HTR-8/SVneo (cell line): ENCODE measurements at places on chromosomes 13 and 19.
A peak's percentile ranks its signal among the peaks of the same experiment; 100 is the strongest.

GRCh38 chr13:100898431-100898830 is 223.8 kb upstream of the TMTC4 start:
- no peak for DNase-seq

- no peak for DNase-seq
Measured at GRCh38 chr13:65834897-65835296, 1395.2 kb downstream of the PCDH9 start.

- DNase-seq = no peak
Measured at GRCh38 chr19:54882758-54883157, 8.7 kb downstream of the FCAR start.

- DNase-seq = no peak
Measured at GRCh38 chr19:57302727-57303401, 17.4 kb upstream of the ZNF543 start.

- DNase-seq = peak; percentile 7
Measured at GRCh38 chr13:94112227-94112626, 367.3 kb downstream of the DCT start.

GRCh38 chr19:56670961-56671612 is 470 bp downstream of the ZNF835 start:
- no peak for DNase-seq

- no peak for DNase-seq
Measured at GRCh38 chr13:46166947-46167610, 14.9 kb downstream of the LCP1 start.

GRCh38 chr13:53142306-53142705 is 113.7 kb downstream of the OLFM4 start:
- no peak for DNase-seq

DNA sequence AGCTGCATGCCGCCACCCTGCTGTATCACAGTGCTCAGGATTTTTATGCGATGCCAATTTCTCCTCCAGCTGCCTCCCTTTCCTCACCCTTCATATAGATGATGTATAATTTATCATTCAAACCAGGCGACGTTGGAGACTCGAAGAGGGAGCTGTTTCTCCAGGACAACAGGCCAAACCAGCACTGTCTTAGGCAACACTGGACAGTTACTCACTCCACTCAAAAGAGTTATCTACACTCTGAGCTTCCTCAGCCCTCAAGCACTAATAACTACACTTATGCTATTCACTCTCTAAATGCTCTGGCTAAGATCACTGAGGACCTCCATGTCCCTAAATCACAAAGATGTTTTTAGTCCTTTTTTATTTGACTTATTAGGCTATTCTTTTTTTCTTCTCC is 87.3 kb upstream of the RFC3 start:
- no peak for DNase-seq

DNA sequence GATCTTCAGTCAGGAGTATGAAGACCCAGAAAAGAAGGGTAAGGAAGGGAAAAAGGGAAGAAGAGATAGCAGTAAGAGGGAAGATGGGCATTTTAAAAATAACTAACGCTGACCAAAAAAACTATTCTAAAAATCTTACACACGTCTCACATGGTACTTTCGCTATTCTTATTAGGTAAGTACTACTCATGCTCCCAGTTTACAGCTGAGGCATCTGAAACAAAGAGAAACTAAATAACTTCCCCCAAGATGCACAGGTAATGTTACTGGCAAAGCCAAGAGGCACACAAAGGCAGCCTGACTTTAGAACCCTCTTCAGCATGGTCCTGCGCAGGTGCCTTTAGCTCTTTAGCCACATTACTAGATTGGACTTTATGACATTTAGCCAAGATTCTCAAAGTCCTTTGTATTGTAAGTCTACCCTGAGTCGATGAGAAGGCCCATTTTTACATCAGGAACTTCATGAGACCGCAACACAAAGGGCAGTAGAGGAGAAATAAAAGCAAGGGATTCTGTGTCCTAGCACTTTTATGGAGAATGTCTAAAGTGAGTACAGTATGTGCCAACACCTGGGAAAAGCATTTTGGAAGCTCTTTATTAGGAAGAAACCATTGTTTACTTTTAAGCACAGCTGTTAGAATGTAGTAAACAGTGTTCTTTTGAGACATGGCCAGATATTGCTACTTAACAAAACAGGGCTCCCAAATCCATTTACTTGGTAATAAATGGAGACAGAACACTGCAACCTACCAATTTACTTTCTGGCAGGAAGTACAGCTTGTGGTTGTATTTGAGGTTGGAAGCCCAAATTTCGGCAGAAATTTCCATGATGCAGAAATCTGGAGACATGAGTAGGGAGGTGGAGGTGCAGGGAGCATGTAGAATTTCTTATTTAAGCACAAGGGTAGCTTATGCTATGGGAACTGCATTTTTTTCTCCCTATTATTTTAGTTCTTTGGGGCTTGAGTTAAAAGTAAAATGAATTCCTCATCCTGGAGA is 250.7 kb downstream of the KCTD12 start:
- no peak for DNase-seq

- no peak for DNase-seq
Measured at GRCh38 chr13:77800219-77800618, 102.7 kb downstream of the SLAIN1 start.

DNA sequence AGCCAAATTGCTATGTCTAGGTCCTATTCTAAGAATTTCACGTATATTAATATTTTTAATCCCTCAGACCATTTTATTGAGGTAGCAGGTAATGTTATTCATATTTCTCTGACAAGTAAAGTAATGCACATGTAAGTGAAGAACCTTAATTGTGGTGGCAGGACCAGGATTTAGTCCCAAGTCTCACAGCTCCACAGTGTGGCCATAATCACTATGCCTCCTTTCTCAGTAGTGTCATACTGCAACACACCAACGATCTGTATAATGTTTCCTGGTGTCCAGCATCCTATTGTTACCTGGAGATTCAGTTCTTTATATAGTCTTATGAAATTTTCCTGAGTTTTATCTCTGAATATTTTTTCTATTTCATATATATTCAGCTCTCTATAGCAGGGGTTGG is 340.3 kb downstream of the OLFM4 start:
- DNase-seq = no peak

- DNase-seq = no peak
Measured at GRCh38 chr13:90443268-90443667, 904.2 kb upstream of the MIR17HG start.

DNA sequence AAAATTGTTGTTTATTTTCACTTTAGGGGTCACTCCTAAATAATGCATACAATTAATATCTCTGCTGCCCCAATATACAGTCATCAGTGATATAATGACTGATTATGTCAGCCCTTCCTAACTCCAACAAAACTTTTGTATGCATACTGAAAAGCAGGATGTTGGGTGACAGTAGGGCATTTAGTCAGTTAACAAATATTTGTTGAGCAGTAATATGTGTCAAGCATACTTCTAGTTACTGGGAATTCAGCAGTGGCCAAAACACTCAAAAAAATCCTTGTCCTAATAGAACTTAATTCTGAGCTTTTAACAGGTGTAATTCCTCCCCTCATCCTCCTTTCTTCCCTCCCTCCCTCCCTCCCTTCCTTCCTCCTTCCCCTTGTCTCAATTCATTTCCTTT is 560.7 kb upstream of the KLHL1 start:
- DNase-seq = no peak

- DNase-seq = no peak
Measured at GRCh38 chr13:95614641-95615245, 29.8 kb downstream of the DZIP1 start.

GRCh38 chr19:1258707-1259205 is 10.4 kb downstream of the MIDN start:
- DNase-seq = no peak

DNA sequence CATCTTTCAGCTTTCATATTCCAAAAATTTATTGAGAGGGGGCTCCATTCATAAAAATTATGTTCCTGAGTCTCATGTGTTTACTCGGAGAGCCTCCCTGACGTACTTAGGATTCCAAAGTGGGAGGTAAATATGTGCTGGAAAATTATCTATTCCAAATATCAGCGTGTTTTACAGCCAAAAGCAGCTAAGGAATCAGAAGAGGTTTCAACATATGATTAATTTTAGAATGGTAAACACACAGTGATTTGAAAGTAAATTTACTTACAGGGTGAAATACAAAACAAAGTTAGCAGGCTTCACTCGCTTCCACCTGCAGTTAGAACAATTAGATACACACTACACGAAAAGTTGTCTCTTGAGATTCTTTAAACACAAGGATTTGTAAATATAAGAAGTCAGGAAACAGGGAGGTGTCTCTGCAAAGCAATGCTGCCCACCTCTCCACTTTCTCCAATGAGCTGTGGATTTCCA is 313.8 kb upstream of the NBEA start:
- no peak for DNase-seq

DNA sequence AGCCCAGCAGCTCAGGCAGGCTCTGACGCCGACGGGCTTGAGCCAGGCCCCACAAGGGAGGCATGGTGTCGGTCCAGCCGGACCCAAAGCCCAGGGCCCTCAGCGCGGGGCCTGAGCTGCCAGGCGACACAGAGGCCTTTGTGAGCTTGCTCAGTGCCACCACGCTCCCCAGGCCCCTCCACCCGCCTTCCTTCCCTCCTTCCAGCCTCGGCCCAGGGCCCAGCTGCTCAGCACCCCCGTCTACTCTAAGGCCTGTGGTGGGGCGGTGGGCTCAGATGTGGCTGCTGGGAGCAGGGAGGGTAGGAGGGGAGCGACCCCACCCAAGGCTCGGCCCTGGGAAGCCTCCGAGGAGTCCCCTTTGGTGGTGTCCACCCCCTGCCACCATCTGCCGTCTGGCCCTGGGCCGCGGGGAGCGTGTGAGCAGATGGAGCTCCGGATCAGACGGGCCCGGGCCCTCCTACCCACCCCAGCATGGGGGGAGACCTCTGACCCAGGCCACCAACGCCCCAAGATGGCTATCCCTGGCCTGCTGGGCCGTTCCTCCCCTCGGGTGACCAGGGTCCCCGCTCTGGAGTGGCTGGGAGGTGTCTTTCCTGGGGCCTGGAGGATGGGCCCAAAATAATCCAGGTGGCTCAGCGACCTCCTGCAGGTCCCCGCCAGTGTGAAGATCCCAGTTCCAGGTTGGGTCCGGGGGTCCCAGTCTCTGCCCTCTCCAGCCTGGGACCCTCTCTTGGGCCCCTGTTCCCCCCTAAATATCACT is 7.8 kb downstream of the ZBTB7A start:
- DNase-seq = no peak

- no peak for DNase-seq
Measured at GRCh38 chr19:29626386-29626785, 20.3 kb downstream of the POP4 start.

GRCh38 chr13:36344886-36345437 is 1.2 kb downstream of the SPART start:
- DNase-seq = no peak

DNA sequence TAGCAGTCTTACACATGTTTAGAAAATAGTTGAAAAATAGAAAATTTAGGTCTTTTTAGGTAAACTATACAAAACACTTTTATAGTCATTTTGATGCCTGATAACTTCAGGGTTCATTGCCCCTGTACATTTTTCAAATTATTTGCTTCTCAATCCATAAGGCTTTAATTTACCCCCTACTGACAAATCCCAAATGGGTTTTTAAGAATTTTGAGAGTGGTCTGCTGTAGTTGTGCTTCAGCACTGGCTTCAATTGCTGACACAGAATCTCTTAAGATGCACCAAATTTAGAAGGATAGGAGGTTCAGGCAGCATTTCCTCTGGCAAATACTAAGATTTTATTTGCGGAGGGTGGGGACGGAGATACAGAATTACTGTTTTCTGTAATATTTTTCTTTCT is 89.4 kb downstream of the PCCA start:
- no peak for DNase-seq

DNA sequence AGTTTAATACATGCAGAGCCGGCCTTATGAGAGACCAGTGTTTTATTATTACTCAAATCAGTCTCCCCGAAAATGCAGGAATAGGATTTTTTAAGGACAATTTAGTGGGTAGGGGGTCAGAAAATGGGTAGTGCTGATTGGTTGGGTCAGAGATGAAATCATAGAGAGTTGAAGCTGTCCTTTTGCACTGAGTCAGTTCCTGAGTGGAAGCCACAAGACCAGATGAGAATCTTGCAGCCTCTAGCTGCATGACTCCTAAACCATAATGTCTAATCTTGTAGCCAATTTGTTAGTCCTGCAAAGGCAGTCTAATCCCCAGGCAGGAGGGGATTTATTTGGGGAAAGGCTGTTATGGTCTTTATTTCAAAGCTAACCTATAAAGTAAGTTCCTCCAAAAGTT is 1163.9 kb downstream of the DIAPH3 start:
- no peak for DNase-seq

DNA sequence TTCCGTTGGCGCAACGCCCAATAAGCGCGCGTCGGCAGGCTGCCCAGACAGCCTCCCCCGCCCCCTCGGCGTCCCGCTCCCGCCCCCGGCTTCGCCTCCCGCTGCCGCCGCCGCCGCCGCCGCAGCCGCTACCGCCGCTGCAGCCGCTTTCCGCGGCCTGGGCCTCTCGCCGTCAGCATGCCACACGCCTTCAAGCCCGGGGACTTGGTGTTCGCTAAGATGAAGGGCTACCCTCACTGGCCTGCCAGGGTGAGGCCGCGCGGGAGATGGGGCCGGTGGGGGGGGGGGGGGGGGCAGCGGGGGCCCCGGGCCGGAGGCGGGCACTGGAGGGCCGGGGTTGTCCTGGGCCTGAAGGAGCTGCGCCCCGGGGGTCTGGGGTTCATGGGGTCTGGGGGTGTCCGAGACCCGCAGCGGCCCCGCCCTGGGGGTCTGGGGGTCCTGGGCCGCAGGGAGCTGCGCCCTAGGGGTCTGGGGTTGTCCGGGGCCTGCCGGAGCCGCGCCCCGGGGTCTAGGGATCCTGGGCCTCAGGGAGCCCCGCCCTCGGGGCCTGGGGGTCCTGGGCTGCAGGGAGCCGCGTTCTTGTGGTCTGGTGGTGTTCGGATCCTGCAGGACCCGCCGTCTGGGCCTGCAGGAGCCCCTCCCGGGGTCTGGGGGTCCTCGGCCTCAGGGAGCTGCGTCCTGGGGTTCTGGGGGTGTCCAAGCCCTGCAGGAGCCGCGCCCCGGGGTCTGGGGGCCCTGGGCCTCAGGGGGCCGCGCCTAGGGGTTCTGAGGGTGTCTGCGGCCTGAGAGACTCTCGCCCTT is at the start of gene HDGFL2:
HDGFL2 (plus strand) TSS at position 124 of the 801 bp plus-strand sequence; CDS start at position 178, 54 bp downstream.
- DNase-seq = no peak

DNA sequence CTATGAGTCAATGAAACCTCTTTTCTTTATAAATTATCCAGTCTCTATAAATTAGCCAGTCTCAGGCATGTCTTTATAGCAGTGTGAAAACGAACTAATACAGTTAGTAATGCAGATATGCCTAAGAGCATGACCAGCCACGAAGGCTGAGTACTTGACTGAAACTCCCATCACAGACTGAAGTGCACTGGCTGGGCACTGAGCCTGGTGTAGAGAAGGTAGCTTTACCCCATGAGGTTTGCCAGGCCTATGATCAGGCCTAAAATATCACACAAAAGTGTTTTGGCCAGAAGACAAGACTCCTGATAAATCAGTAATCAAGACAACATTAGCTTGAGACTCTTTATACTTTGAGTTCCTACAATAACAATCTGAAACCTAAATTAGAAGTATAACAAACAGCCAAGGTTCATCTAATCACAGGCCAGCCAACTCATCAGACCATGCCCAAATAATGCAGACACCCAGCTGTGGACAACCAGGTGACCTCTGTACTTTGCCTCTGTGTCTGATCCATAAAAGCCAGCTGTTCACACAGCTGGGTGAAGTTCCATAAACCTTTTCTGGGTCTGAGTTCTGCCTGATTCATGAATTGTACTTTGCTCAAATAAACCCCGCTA is 771.8 kb upstream of the SLITRK1 start:
- no peak for DNase-seq
